ENCODE measurements at places on chromosomes 2 and 18. TPM values are rescaled to one million over a fixed set of nuclear protein-coding genes. Genes with fewer than 3 reads are reported as not detected.

Gene HOXD13
- total RNA-seq = not detected

Gene NAPG
- total RNA-seq = 126 TPM

Gene CD226
- total RNA-seq = 1.8 TPM

Gene RESP18
- total RNA-seq = 1.8 TPM

Gene TXNDC2
- not detected for total RNA-seq

Gene LIPG
- 6.9 TPM for total RNA-seq

Data from diencephalon (tissue), 1 donor.